ENCODE measurements at places on chromosomes 5 and 9.

DNA sequence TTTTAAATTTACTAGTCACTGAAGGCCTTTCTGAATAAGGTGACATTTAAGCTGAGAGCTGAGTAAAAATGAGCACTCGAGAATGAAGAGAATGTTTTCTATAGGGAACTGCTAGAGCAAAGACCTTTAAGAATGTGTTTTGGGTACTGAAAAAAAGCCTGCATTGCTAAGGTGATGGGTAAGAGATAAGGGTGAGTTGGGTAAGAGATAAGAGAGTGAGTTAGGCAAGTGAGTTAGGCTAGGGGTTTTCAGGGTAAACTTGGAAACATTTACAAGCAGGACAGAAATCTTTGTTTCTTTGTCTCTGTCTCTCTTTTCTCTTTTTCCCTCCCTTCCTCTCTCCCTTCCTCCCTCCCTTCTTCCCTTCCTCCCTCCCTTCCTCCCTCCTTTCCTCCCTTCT, 5.6 kb downstream of the RAD23B start:
- DNase-seq = no peak

GRCh38 chr5:98705841-98706240, 67.6 kb upstream of the RGMB start:
- no peak for DNase-seq

GRCh38 chr5:59992206-59992605, 98.7 kb upstream of the PDE4D start:
- no peak for DNase-seq

GRCh38 chr5:172797771-172798191, 26.8 kb upstream of the DUSP1 start:
- DNase-seq = no peak

DNA sequence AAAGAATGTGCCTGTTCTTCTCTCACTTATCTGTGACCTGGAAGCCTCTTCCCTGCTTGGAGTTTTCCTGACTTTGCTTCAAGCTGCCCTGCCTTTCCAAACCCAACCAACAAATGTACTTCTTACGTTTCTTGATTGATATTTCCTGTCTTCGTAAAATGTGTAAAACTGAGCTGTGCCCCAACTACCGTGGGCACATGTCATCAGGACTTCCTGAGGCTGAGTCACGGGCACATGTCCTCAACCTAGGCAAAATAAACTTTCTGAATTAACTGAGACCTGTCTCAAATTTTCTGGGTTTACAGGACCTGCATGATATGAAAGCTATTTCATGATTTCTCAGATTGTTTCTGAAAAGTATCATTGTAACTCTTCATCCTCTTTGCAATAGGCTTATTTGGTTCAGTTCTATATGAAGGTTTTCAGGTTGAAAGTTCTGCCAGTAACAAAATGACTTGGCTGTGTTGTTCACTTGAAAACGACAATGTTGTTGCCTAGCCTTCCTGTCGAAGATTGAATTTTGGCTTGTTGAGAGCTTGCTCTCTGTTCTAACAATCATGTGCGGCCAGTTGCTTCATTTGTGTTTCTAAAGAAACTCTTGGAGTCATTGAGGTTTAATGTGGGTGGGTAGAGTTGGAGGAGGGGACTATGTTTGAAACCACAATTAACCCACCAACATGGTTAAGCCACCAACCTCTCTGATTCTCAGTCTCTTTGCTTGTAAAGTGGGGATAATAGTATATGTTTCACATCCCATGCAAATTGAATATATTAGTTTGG, 145.6 kb downstream of the FBXL7 start:
- no peak for DNase-seq

DNA sequence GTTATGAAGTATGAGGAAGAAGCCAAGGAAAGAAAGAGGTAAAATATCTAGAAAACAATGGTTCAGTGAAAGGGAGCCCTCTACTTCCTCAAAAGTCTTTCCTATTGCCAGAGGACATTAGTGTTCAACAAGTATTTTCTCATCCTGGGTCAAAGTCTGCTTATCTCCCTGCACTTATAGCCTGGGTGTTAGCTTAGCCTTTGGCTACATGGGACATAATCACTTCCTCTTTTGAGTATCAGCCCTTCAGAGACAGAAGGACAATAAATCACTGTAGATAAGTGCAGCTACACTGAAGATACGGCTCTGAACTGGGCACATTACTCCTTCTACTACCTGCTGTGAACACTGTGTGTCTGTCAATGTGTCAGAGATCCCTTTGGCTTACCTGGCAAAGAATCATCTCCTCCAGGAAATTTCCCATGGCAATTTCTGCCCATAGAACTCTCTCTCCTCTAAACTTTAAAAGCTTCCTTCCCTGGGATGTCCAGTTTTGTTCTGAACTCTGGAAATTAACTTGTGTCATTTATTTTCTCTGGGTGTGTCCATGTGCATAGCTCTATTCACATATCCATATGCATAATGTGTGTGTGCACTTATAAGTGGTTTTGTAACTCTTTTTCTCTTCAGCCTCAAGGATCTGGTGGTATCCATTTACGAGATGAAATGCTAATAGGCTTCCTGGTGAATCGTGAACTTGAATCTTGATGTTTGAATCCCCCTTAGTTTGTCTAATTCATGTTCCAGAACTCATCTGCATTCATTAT, 30.0 kb upstream of the RECK start:
- no peak for DNase-seq

GRCh38 chr9:113219969-113220368, 1.1 kb downstream of the FKBP15 start:
- DNase-seq = no peak

Data from NCI-H2029 treated with DMSO at 0.1 percent for 48 hours (cell line).